Thyroid gland (tissue), 4 donors: ENCODE measurements at places on chromosomes 6 and 20. TPM values are rescaled to one million over a fixed set of nuclear protein-coding genes. Genes with fewer than 3 reads are reported as not detected.

- no peaks in the 10 kb centered on the region for H3K36me3 ChIP-seq
- H3K27me3 ChIP-seq = no peaks in the 10 kb centered on the region
- no peak overlapping the region for H3K4me3 ChIP-seq
- no peaks in the 10 kb centered on the region for H3K4me1 ChIP-seq
Observed at GRCh38 chr6:114987281-114987680, 644.5 kb upstream of the HS3ST5 start.

DNA sequence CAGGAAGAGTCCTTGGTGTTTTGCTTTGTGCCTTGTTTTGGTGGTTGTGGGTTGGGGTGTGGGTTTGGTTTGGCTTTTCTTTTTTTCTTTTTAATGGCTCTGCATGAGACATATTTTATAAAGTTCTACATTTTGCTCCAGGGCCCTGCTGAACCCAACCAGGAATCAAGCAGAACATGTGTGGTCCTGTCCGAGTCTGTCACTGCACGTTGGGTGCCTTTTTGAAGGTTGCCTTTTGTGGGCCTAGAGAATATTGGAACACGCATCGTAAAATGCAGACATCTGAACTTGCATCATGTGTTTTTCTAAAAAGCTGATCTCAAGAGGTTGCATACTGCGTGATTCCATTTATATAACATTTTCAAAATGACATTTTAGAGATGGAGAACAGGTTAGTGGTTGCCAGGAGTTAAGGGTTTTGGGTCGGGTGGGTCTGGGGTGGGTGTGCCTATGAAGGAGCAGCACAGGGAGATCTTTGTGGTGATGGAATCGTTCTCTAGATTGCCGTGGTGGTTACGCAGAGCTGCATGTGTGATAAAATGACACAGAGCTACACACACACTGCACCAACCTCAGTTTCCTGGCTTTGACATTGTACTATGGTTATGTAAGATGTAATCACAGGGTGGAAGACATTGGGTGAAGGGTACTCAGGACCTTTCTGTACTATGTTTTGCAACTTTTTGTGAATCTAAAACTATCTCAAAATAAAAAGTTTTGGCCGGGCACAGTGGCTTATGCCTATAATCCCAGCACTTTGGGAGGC is 80.2 kb downstream of the EYA2 start:
- no peak overlapping the region for H3K4me3 ChIP-seq
- peaks cover 26% of the 10 kb centered on the region for H3K4me1 ChIP-seq
- H3K27ac ChIP-seq = no peak overlapping the region
- DNase-seq = no peak

- peak overlapping the region; percentile 88 for H3K27ac ChIP-seq
- peaks cover 8% of the 10 kb centered on the region for H3K36me3 ChIP-seq
- no peak overlapping the region for H3K4me3 ChIP-seq
Observed at GRCh38 chr20:37316116-37316774, 26.8 kb downstream of the MANBAL start.

- no peaks in the 10 kb centered on the region for H3K4me1 ChIP-seq
- H3K27me3 ChIP-seq = no peaks in the 10 kb centered on the region
- no peak for DNase-seq
- no peaks in the 10 kb centered on the region for H3K36me3 ChIP-seq
Observed at GRCh38 chr6:112225691-112226090, 28.7 kb downstream of the LAMA4 start.

- no peak overlapping the region for H3K4me3 ChIP-seq
- peaks cover 6% of the 10 kb centered on the region for H3K4me1 ChIP-seq
Observed at GRCh38 chr6:15317934-15318902, 72.3 kb downstream of the JARID2 start.

GRCh38 chr20:19807191-19807945 is 49.3 kb downstream of the RIN2 start:
- H3K36me3 ChIP-seq = no peaks in the 10 kb centered on the region
- no peak overlapping the region for H3K4me3 ChIP-seq
- DNase-seq = no peak

GRCh38 chr6:36610041-36610955 is 16.1 kb downstream of the SRSF3 start:
- peaks cover 28% of the 10 kb centered on the region for H3K36me3 ChIP-seq
- no peak for DNase-seq
- H3K27ac ChIP-seq = no peak overlapping the region
- no peaks in the 10 kb centered on the region for H3K27me3 ChIP-seq
- H3K4me3 ChIP-seq = no peak overlapping the region

DNA sequence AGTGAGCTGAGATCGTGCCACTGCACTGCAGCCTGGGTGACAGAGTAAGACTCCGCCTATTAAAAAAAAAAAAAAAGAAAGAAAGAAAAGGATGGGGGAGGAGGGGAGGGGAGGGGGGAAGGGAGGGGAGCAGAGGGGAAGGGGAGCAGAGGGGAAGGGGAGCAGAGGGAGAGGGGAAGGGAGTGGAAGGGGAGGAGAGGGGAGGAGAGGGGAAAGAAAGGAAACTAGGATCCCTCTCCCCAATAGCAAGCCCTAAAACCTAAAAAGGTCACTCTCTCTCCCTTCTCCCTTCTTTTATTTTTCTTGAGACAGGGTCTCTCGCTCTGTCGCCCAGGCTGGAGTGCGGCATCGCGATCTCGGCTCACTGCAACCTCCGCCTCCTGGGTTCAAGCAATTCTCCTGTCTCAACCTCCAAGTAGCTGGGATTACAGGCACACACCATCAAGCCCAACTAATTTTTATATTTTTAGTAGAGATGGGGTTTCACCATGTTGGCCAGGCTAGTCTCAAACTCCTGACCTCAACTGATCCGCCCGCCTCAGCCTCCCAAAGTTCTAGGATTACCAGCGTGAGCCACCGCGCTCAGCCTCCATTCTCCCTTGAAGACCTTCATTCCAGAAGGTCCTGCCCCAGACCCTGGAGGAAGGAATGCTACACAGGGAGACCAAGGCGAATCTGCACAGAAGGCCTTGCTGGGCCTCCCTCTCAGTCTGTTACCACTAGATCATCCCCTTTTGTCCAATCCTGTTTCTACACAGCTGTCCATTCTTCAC is 45.8 kb upstream of the PIM1 start:
- peaks cover 14% of the 10 kb centered on the region for H3K4me1 ChIP-seq
- no peak overlapping the region for H3K27ac ChIP-seq
- no peak for DNase-seq
- no peak overlapping the region for H3K4me3 ChIP-seq
- no peaks in the 10 kb centered on the region for H3K27me3 ChIP-seq

- H3K4me1 ChIP-seq = peaks cover 11% of the 10 kb centered on the region
- no peak overlapping the region for H3K27ac ChIP-seq
- no peaks in the 10 kb centered on the region for H3K27me3 ChIP-seq
- DNase-seq = no peak
Observed at GRCh38 chr6:168518348-168518745, 77.4 kb downstream of the SMOC2 start.

DNA sequence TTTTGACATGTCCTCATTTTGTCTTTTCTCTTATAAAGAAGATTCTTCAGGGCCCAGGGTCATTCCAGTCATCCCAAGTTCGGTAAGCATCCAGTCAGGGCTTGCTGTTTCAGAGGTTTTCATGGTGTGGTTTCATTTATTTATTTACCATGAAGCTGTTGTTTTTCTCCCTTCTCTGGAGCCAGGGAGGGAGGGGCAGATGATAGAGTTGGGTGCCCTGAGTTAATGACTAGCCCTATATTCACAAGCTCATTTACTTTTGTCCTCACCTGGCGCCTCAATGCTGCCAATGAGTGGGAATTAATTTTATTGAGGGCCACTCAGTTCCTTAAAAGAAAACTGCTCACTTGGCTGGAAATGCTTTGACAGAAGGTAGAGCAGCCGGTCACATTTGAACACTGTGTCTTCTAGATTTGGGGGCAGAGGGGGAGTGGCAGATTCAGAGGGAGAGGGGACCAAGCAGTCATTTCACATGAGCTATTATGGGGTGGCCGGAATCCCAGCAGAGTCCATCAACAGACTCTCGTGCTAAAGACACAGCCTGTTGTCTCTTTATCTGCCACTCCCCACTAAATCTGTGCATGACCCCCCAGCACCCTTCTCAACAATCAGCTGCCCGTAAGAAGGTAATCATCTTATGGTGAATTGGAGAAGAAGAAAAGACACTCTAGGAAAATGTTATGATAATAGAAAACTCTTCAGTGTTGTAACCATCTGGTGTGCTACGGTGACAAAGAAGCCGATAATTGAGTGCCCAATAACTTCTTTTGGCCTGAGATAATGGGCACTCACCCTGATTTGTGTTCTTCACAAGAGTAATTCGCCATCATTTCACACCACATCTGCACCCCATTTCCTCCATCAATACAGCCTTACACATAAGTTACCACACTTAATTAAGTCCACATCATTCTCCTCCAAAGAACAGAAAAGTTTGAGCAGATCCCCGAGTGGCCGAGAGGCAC is 573.5 kb upstream of the JAG1 start:
- H3K27ac ChIP-seq = no peak overlapping the region

DNA sequence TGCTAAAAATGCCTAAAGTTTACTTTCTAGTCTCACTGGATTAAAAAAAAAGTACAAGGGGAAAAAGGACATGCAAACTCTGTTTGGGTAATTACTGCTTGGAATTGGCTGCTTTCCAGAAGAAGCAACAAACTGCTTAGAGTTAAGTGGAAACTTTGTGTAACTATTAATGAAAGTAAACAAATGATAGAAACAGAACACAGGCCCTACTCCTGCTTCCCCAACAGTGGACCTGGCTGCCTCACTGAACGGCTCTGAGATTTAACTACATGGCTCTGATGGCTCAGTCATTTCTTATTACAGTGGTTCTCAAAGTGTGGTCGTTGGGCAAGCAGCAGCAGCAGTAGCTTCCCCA is 108.5 kb downstream of the MAN1A1 start:
- no peaks in the 10 kb centered on the region for H3K27me3 ChIP-seq
- H3K4me3 ChIP-seq = no peak overlapping the region
- no peaks in the 10 kb centered on the region for H3K36me3 ChIP-seq
- peaks cover 17% of the 10 kb centered on the region for H3K4me1 ChIP-seq
- peak; percentile 19 for DNase-seq
- peak overlapping the region; percentile 64 for H3K27ac ChIP-seq

- H3K4me1 ChIP-seq = no peaks in the 10 kb centered on the region
- no peak overlapping the region for H3K27ac ChIP-seq
- H3K27me3 ChIP-seq = no peaks in the 10 kb centered on the region
- no peak for DNase-seq
- H3K4me3 ChIP-seq = no peak overlapping the region
Observed at GRCh38 chr6:100998111-100998510, 117.0 kb upstream of the ASCC3 start.

The TCP11 gene
- not detected for total RNA-seq

The SEMG1 gene
- total RNA-seq = not detected

The UNC93A gene
- total RNA-seq = not detected
